ENCODE measurements at places on chromosomes 7 and 10. TPM values are rescaled to one million over a fixed set of nuclear protein-coding genes. Genes with fewer than 3 reads are reported as not detected.

DNA sequence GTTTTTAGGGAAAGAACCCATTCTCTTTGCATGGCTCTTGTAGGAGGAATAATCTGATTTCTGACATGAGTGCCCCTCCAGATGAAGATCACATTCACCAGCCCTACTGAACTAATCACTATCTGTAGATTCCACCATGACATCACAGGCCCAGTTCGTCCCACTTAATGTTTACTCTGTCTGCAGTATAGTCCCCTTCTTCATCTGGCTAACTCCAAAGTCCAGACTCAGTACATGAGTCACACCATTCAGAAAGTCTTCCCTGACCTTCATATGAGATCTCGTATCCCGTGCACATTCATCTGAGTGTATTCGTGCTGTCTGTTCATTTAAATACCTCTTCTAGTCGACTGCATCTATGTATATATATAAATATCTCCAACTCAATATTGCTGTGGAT lies 366.5 kb upstream of the AKR1E2 start:
- no peak for DNase-seq

- no peak for DNase-seq
Observed at GRCh38 chr10:47396311-47396717, 12.2 kb upstream of the ZNF488 start.

GRCh38 chr7:30471205-30471604 lies 7.4 kb downstream of the NOD1 start:
- no peak for DNase-seq

GRCh38 chr7:70336536-70336935 lies 738.3 kb downstream of the AUTS2 start:
- DNase-seq, result no peak

DNA sequence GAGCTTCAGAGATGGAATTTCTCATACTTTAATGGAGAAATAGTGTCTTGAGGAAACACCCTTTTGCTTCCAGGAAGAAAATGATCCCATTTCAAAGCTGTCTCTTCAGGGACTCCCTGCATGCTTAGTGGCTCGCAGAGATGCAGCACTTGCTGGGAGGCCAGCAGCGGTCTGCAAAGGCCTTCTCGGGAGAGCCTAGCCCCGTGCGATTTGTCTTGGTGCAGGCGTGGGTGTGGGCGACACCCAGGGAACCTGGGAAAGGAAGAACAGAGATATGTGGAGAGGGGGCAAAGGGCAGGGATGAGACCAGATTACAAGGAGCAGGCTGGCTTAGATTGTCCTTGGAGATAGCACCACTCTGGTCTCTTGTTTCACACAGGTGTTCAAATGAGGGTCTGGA lies 352.3 kb upstream of the PODXL start:
- no peak for DNase-seq

Gene SAMD8
- polyA plus RNA-seq, result 13.4 TPM

Gene ECD
- 38.8 TPM for polyA plus RNA-seq

Gene TEX47
- polyA plus RNA-seq, result not detected

Gene SLC13A1
- polyA plus RNA-seq, result 22.5 TPM

Gene OPN1SW
- 1.8 TPM for polyA plus RNA-seq
